ENCODE measurements at places on chromosomes 5 and 9.

DNA sequence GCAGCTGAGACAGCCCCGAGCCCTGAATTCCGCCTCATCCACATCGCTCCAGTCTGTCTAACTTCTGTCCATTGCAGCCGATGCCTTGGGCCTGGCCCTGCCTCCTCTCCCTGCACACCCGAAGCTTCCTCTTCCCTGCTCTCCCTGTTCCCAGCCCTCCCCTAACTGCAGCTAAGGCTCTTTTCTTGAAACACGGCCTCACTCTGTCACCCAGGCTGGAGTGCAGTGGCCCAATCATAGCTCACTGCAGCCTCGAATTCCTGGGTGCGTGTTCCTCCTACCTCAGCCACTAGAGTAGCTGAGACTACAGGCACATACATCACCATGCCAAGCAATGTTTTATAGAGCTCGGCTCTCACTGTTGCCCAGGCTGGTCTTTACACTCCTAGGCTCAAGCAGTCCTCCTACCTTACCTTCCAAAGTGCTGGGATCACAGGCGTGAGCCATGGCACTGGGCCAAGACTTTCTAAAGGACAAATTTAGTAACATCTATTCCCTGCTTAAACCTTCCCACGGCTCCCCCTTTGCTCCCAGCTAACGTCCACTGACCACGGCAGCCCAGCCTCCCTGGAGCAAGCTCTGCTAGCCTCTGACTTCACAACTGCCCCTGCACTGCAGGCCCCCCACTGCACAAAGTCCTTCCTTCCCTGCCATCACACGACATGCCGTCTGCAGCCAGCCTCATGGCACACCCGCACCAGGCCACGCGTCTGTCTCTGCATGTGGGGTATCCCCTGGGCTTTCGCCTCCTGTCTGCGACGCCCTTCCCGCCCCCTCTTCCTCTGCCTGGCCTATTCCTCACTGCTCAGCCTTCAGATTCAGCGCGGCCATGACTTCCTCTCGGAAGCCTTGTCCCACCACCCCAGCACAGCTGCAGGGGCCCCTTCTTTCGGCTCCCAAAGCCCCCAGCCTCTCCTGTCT is 28.6 kb downstream of the LAMC3 start:
- DNase-seq = no peak

DNA sequence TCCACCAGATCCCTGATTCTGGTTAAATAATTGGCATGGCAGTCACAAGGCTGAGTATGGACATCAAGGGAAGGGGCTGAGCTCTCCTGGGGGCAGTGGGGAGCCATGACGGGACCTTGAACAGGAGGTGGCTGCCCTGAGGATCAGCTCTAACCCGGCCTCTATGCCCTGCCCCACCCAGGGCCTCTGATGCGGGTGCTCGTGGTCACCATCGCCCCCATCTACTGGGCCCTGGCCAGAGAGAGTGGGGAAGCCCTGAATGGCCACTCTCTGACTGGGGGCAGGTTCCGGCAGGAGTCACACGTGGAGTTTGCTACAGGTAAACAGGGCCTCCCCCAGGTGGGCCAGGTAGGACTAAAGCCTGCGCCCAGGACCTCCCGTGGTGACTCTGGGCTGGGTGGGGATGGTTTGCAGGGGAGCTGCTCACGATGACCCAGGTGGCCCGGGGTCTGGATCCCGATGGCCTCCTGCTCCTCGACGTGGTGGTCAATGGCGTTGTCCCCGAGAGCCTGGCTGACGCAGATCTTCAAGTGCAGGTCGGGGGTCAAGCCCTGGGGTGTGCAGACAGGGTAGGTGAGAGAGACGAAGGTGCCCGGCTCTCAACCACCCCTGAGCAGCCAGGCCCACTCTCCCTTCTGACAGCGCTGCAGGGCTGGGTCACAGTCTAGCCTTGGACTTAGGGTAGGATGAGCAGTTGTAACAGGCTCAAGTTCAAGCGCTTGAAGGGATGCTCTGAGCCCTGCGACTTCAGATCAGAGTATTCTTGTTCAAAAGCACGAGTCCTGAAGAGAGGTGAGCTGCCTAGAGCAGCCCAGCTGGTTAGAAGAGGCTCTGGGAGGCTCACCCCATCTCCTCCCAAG is 19.9 kb upstream of the ASS1 start:
- DNase-seq = no peak

- DNase-seq = no peak
Observed at GRCh38 chr5:159440235-159440634, 109.9 kb upstream of the IL12B start.

DNA sequence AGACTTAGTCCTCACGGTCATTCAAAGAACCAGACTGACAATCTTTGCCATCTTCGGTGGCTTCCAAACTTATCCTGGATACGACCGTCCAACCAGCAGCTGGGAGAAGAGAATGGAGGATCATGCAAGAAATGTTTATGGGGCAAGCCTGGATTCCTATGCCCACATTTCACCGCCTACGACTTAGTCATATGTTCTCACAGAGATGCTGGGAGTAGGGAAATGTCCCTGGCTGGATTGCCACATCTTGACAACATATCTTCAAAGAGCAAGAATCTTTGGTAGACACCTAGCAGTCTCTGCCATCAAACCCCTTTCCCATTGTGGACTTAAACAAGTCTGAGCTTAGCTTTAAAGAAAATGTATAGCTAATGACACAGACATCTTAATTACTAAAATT is 5.0 kb downstream of the MED7 start:
- DNase-seq = peak; percentile 72

- no peak for DNase-seq
Observed at GRCh38 chr9:5895782-5896181, 5.1 kb downstream of the MLANA start.

DNA sequence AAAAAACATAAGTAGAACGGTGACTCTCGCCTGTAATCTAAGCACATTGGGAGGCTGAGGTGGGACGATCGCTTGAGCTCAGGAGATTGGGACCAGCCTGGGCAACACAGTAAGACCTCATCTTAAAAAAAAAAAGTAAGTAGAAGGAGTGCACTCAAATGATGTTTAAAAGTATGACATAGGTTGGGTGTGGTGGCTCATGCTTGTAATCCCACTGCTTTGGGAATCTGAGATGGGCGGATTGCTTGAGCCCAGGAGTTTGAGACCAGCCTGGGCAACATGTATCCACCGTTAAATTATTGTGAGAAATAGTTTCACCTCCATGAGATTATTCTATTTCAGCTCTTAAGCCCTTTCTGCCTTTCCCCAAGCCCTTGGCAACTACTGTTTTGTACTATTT is 11.2 kb downstream of the DENND4C start:
- DNase-seq = no peak

DNA sequence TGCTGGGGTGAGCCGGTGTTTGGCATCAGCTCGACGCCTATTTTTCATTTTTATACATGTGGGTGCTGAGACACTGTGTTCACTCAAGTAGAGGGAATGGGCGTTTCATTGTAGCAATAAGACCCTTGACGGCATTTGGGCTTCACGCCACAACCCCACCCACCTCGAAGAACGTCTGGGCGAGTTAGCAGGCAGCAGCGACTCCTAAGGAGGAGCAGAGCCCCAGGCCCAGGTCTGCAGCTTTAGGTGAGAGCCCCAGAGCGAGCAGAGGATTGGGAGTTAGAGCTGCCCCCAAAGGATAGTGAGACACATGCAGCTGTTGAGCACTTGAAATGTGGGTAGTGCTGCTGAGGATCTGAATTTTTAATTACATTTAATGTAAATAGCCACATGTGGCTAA is 1.6 kb upstream of the ZFP62 start:
- DNase-seq = no peak

DNA sequence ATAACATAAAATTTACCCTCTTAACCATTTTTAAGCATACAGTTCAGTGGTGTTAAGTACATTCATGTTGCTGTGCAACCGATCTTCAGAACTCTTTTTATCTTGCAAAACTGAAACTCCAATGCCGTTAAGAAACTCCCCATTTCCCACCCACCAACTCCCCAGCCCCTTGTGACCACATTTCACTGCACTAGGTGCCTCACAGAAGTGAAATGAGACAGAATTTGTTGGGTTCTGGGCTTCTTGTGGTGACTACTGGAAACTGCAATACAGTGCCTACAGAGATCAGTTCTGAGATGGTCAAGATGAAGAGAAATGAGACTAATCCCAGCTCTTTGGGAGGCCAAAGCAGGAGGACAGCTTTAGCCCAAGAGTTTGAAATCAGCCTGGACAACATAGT is 202.1 kb upstream of the SLC30A5 start:
- no peak for DNase-seq

DNA sequence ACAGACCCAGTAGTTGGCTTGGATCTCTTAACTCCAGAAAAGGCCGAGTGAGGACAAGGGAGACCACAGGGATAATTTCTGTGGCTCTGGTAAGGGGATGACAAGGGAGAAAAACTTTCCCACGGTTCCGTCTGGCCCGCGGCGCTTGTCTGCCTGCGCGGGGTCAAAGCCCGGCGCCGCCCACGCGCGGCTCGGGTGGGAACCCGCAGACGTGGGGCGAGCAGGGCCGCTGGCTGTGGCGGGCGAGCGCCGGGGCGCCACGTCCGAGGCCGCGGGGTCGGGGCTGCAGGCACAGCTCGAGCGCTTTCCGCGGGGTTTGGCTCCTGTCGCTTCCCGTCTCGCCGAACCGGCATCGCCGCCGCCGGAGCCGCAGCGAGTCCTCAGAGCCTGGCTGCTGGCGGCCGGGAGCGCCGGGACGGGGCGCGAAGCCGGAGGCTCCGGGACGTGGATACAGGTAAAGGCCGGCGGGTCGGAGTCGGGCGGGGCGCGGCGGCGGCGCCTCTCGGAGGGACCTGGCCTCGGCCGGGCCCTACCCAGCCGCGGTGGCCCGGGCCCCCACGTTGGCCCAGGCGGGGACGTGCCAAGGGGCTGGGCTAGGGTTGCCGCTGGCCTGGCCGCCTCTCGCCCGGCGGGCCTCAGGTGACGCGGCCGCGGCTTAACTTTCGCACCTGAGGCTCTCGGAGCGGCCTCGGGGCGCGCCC is at the start of gene RNF180:
Gene RNF180, plus strand, starts transcription at position 344 of the 701 bp plus-strand sequence. CDS start 34,965 bp downstream, outside the sequence.
- peak; percentile 3 for DNase-seq

- no peak for DNase-seq
Observed at GRCh38 chr5:67303356-67303755, 106.8 kb upstream of the CD180 start.

DNA sequence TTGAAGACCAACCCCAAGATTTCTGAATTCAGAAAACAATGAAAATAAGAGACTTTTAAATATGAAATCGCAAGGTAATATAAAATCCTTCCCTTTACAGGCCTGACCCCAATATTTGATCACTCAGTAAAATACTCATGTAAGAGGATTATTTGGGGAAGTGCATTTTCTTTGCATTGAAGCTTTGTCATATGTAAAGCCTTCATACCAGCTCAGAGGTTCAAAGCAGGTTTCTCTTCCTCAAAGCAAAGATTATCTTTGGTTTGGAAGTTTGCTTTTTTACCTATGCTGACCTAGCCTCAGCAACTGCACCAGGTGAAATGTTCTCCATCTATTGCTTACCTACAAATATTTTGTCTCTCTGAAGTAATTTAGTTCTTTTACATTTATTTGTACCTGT is 106.5 kb upstream of the PARP8 start:
- DNase-seq = no peak

DNA sequence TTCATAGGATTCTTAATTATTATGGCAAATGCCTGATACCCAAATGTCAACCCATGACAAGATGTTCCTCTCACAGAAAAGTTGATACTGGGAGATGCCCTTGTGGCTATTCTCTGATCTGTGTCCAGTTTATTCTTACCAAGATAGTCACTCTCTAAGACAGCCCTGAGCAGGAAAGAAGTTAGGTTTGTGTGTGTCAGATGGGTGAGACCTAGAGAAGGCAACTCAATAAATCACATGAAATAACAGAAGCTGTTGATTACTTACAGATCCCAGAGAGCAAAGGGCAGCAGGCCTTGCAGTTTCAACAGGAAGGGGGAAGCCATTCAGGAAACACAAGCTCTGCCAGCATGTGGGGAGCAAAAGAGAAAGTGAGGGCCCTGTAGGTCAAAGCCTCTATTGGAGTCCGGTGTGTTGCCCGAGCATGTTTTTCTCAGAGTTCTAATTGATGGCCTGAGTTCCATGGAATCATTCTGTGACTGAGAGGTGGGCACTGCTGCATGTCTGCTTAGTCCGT is 1193.7 kb upstream of the CDH18 start:
- no peak for DNase-seq

DNA sequence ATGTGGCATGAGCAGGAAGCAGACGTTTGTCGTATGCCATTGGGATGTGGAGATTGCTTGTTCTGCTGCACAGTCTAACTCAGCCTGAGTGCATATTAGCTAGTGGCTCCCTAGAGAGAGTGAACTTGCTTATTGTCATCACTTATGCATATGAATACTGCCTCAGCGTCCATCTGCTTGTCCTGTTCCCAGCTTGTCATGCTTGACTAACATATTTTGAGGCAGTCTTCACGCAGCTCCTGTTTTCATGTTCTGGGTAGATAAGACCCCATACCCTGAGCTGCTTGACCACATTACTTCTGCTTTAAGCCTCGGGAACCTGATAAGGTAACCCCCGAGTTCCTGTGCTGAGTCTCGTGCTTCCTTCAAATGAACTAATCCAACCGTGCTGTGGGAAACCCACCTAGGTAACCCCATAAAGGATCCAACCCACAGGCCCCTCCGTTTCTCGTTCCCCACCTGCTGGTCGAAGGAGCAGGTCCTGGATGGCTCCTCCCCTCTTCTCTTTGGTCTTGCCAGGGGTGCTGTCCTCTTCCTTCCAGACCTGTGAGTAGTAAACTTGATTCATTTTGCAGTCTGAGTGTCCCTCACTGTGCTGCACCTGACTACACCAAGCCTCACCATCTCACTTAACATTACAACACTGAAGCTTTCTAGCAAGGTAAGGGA is 25.0 kb downstream of the ANKRD33B start:
- DNase-seq = no peak

DNA sequence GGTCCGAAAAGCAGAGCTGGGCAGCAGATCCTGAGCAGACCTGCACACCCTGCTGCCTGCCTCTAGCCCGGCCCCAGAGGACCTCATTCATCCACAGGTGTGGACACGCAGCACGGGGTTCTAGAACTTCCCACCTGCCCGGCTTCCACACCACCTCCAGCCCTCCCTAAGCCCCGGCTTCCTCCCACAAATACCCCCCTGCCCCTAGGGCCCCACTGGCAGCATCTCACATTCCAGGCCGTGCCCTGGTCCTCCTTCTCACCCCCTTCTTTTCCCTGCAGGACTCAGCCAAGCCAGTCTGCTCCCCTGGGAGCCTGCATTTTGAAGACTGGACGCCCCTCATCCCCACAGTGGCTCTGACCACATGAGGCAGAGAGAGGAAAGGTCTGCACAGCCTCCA is 138.9 kb downstream of the ADAMTS2 start:
- no peak for DNase-seq

- DNase-seq = peak; percentile 5
Observed at GRCh38 chr5:87541033-87541432, 128.3 kb upstream of the CCNH start.

- DNase-seq = no peak
Observed at GRCh38 chr5:123094919-123095797, 6.1 kb downstream of the PRDM6 start.
